ENCODE measurements at places on chromosomes 11 and 22. TPM values are rescaled to one million over a fixed set of nuclear protein-coding genes. Genes with fewer than 3 reads are reported as not detected.

GRCh38 chr22:22667966-22668880 lies 23.8 kb downstream of the GGTLC2 start:
- no peak overlapping the region for H3K27ac ChIP-seq
- peaks cover 19% of the 10 kb centered on the region for H3K27me3 ChIP-seq
- no peak for DNase-seq

- H3K27me3 ChIP-seq, result no peaks in the 10 kb centered on the region
- H3K4me1 ChIP-seq, result peaks cover 4% of the 10 kb centered on the region
- no peak overlapping the region for H3K4me3 ChIP-seq
- no peak overlapping the region for H3K27ac ChIP-seq
- H3K36me3 ChIP-seq, result no peaks in the 10 kb centered on the region
These were observed 44.4 kb upstream of the FTH1 start for GRCh38 chr11:62011881-62012280.

DNA sequence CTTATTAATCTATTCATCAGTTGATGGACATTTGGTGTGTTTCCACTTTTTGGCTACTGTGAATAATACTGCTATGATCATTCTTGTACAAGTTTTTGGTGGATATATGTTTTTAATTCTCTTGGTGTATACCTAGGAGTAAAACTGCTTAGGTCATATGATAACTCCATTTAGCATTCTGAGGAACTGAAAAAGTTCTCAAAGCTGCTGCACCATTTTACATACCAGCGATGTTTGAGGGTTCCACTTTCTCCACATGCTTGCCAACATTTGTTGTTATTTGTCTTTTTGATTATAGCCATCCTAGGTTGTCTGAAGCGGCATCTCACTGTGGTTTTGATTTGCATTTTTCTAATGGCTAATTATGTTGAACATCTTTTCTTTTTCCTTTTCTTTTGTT lies 4.1 kb upstream of the ACER3 start:
- H3K4me3 ChIP-seq, result no peak overlapping the region
- H3K27me3 ChIP-seq, result no peaks in the 10 kb centered on the region
- no peak for DNase-seq
- no peaks in the 10 kb centered on the region for H3K36me3 ChIP-seq
- H3K4me1 ChIP-seq, result peaks cover 6% of the 10 kb centered on the region

DNA sequence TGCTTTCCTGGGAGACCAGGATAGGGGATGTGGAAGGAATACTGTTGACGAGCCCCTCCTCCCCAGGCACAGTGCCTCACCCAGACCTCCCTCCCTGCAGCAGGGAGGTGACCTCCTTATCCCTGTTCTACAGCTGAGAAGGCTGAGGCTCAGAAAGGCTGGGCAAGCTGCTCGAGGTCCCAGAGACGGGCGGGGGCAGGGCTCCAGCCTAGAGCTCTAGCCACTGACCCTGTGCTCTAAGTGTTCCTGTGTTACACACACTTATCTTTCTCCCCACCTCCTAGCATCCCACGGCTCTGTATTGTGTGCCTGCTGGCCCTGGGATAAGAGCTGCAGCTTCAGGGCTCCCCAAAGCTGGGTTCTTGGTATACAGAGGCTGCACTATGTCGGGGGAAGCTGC lies 7.9 kb downstream of the CCDC134 start:
- DNase-seq, result no peak
- peaks cover 14% of the 10 kb centered on the region for H3K4me1 ChIP-seq
- H3K4me3 ChIP-seq, result no peak overlapping the region
- H3K27ac ChIP-seq, result no peak overlapping the region

GRCh38 chr11:12762696-12763324 lies 88.6 kb downstream of the TEAD1 start:
- no peaks in the 10 kb centered on the region for H3K4me1 ChIP-seq
- DNase-seq, result no peak
- H3K4me3 ChIP-seq, result no peak overlapping the region
- H3K27ac ChIP-seq, result no peak overlapping the region
- H3K36me3 ChIP-seq, result no peaks in the 10 kb centered on the region
- peaks cover 32% of the 10 kb centered on the region for H3K27me3 ChIP-seq

DNA sequence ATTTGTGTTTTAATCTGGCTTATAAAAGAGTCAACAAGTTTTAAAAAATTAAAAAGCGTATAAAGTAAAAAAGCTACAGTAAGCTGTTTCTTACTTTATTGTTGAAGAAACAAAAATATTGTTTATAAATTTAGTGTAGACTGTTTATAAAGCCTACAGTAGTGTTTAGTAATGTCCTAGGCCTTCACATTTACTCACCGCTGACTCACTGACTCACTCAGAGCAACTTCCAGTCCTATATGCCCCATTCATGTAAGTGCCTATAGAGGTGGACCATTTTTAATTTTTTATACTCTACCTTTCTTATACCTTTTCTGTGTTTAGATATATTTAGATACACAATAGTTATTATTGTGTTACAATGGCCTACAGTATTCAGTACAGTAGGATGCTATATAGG lies 12.2 kb downstream of the MPPED2 start:
- H3K4me3 ChIP-seq, result no peak overlapping the region
- no peaks in the 10 kb centered on the region for H3K36me3 ChIP-seq
- H3K27ac ChIP-seq, result no peak overlapping the region
- DNase-seq, result no peak
- H3K4me1 ChIP-seq, result no peaks in the 10 kb centered on the region
- no peaks in the 10 kb centered on the region for H3K27me3 ChIP-seq

GRCh38 chr11:69640995-69641581 lies at the start of gene CCND1:
CCND1 (plus strand) TSS chr11:69641156; CDS start chr11:69641314, 158 bp downstream.
- peaks cover 7% of the 10 kb centered on the region for H3K4me1 ChIP-seq
- DNase-seq, result peak; percentile 74
- H3K36me3 ChIP-seq, result peaks cover 4% of the 10 kb centered on the region
- peaks cover 41% of the 10 kb centered on the region for H3K27me3 ChIP-seq
- H3K4me3 ChIP-seq, result peak within 1 kb of the TSS; percentile 79

DNA sequence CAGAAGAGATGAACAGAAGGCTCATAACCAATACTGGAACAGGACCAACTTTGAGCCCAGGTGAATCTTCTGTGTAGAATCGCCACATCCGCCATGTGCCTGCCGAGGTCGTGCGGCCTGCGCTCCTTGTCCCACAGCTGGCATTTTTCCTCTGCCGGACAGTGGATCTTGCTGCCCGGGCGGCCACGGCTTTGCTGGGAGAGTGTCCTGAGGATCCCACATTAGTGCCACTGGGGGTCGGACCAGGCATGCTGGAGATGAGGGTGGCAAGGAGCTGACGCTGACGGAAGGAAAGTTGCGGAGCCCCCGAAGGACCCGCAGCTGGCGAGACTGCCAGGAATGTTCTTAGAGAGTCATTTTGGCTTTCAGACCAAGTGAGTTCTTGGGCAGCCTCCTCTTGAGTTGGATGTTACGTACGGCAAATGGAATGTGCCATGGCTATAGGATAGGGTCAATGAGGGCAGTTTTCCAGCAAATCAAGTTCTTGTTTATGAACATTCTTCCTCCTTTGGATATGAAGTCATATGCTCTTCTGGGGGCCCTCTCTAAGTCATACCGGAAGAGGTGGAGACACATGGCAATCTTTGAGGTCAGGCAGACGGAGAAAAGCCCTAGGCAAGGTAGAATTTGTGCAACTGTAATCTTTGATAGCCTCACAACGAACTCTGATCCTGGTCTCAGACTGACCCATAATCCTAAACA lies 57.4 kb upstream of the NUP160 start:
- no peak overlapping the region for H3K4me3 ChIP-seq
- peaks cover 2% of the 10 kb centered on the region for H3K27me3 ChIP-seq
- H3K36me3 ChIP-seq, result no peaks in the 10 kb centered on the region
- no peak for DNase-seq
- peaks cover 5% of the 10 kb centered on the region for H3K4me1 ChIP-seq

DNA sequence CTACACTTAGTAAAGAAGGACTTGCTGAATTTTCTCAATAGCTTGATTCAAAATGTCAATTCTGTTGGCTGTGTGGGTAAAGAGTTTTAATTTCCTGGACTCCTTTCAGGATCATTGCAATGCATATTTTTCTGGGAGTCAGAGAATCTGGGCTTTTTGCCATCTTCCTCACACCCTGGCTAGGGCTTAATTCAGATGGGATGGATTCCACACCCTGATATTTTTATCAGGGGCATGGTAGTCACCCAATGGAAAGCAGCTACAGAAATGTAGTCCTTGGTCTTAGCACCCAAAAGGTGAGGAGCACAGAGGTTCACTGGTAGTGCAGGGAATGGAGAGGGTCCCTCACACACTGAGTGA lies 79.3 kb downstream of the SGSM3 start:
- H3K36me3 ChIP-seq, result peaks cover 42% of the 10 kb centered on the region
- no peak for DNase-seq

GRCh38 chr22:45972889-45973253 lies 4.1 kb downstream of the WNT7B start:
- no peak overlapping the region for H3K4me3 ChIP-seq
- H3K27me3 ChIP-seq, result peaks cover 60% of the 10 kb centered on the region
- no peaks in the 10 kb centered on the region for H3K4me1 ChIP-seq
- no peak for DNase-seq
- H3K27ac ChIP-seq, result no peak overlapping the region

DNA sequence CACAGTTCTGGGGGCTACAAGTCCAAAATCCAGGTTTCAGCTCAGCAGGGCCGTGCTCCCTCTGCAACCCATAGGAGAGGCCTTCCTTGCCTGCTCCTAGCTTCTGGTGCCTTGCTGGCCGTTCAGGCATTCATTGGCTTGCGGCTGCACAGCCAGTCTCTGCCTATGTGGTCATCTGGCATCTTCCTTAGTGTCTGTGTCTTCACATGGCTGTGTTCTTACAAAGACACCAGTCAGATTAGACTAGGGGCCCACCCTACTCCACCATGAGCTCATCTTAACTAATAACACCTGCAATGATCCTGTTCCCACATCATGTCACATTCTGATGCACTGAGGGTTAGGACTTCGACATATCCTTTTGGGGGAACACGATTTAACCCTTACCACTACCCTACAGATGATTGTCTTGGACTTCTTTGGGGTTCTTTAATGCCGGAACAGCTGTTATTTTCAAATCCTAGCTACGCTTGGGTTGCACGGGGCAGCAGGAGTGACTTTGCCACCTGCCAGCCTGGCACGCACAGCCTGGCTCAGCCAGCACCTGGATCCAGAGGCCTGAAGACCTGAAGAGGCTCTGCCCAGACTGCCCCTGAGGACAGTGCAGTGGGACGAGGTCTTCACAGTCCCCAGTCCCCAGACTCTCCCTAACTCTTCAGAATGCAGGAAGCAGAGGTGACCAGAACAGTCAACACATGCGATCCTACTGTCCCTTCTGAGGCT lies 7.7 kb upstream of the NEAT1 start:
- no peak overlapping the region for H3K4me3 ChIP-seq
- peaks cover 17% of the 10 kb centered on the region for H3K36me3 ChIP-seq
- peak overlapping the region; percentile 9 for H3K27ac ChIP-seq
- H3K27me3 ChIP-seq, result no peaks in the 10 kb centered on the region
- no peak for DNase-seq
- peaks cover 37% of the 10 kb centered on the region for H3K4me1 ChIP-seq

Gene HOATZ
- total RNA-seq, result not detected

Gene ADM2
- total RNA-seq, result 3.0 TPM

Gene KCNJ4
- total RNA-seq, result not detected

All from activated CD4-positive, alpha-beta T cell treated with anti-CD3 and anti-CD28 coated beads, Interleukin-2, amount 10 ng/mL, durations not matched to agents 24 days and 14 days (primary cell).